ENCODE measurements at places on chromosomes 4 and X.

- DNase-seq = no peak
These were observed 540.2 kb upstream of the TENM3 start for GRCh38 chr4:181702864-181703495.

- no peak for DNase-seq
These were observed 298.1 kb upstream of the SLC7A11 start for GRCh38 chr4:138540056-138540800.

DNA sequence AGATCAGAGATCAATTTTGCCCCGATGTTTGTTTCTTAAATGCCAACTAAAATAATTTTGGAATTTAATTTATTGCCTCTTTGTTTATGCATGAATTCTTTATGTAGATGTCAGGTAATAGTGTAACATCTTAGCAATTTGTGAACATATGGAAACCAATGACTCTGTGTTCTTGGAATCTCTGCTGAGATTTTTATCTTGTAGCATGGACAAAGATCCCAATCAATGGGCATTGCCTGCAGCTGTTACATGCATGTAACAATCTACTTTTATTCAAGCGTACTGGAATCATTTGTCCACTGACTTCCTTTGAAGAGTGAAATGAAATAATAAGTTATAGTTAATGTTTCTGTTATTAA, 61.6 kb upstream of the ARSJ start:
- no peak for DNase-seq

DNA sequence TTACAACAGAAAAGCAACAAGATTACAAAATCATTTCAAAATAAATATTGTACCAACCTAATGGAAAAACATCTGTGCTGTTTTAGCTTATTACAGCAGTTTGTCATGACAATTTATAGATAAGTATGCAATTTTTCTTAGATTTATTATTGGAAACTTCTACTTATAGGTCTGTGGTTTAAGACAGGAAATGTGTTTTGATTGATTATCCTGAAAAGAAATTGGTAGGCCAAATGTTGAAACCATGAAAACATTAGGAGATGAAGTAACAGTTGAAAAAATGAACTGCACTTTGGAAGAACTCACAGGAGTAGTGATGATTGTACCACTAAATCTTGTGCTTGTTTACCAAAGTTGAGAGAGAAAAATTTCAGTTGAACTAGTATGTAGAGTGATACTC, 162.2 kb upstream of the GIMD1 start:
- DNase-seq = no peak

DNA sequence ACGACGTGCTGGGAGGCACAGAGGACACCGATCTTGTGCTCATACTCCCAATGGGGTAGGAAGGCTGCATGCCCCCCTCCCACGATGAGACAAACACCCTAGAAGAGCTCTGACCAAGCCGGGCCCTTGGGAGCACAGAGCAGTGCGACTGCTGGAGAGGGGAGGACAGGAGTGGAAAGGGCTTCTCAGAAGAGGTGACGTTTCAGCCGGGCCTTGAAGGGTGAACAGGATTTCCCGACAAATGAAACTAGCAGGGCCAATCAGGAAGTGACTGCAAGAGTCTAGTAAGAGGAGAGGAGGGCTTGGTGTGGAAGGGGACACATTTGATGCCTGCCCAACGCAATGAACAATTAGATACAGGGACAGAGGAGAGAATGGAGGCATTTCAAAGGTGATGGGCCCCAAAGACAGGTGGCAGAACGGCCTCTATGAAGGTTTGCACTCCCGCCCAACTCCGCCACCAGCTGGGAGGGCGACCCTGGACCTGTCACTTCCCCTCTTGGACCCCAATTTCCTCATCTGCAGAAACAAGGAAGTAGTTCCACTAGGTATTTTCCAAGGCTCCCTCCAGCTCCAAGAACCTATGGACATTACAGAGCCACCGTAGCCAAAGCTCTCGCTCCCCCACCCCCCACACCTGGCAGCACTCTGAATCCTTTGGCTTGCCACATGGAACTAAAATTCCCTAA, 3.9 kb downstream of the HCFC1 start:
- no peak for DNase-seq

DNA sequence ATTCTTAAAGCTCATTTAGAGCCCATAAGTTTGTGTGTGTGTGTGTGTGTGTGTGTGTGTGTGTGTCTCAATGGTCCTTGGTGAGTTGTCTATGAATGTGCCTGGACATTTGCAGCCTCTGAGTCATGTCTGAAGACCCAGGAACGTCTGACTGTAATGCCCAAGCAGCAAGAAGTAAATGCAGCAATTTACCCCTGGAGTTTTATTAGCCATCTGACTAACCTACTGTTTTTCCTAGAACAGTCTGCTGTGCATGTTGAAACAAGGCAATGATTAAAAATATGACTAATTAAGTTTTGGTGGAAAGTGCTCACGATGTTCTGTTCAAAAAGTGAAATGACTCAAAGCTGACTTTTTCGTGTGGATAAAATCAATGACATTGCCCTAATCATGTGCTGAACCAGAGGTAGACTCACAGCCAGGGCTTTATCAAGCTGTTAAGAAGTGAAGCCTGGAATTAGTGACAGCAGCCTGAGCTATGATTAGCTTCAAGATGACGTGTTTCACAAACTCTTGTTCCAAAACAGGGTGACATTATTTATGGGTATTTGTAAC, 201.6 kb downstream of the CPE start:
- no peak for DNase-seq

DNA sequence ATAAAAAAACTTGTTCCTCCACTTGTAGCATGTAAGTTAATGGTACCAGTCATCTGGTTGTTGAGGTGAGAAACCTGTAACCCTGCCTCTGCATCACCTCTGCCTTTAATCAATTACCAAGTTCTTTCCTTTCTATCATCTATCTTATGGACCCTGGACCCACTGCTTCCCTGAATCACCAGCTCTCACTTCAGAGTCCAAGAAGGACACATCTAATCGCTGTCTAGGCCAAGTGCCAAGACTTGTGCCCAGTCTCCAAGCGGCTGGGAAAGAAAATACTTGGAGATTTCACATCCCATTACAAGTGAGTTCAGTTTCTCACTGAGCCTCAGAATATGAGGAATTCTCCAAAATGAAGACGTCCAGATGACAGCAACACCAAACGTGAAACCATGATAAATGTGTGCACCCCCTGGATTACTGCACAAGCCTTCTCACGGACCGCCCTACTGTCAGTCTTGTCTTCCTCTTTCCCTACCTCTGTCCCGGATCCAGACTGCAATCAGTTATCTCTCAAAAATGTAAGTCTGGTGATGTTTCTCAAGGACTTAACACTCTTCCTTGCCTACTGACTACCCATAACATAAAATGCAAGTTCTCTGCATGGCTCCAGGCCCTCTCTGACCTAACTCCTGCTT, 10.4 kb downstream of the PALLD start:
- DNase-seq = no peak

DNA sequence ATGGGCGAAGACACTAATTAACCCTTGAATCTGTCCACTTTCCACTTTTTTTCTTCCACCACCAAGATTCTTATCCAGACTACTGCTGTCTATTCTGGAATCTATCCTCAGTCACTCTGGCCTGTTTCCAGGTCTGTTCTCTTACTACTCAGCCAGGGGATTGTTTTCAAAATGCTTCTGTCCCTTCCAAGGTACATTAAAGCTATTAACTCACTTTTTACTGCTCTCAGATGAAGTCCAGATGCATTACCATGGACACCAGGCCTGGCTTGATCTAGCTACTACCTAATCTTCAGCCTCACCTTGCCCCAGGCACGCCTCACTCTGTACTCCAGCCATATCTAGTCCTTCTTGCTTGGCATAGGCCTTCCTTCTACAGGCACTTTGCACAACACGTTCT, 66.4 kb downstream of the GALNT7 start:
- DNase-seq = no peak

DNA sequence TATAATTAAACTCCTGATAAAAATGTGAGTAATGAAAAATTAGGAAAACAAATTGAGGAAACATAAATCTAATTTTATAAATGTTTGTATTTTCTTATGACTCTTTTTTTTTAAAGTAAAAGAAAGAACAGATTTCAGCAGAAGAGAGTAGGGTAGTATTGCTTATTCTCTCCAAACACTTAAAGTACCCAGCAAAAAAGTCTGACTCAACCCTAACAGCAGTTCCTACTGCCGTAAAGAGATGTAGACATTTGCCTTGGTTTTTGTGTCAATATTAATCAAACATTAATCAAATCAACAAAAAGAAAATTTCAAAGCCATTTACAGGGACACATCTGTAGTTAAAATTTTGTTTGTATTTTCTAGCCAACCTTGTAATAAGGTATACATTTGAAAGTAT, 508.4 kb downstream of the IL15 start:
- DNase-seq = no peak

DNA sequence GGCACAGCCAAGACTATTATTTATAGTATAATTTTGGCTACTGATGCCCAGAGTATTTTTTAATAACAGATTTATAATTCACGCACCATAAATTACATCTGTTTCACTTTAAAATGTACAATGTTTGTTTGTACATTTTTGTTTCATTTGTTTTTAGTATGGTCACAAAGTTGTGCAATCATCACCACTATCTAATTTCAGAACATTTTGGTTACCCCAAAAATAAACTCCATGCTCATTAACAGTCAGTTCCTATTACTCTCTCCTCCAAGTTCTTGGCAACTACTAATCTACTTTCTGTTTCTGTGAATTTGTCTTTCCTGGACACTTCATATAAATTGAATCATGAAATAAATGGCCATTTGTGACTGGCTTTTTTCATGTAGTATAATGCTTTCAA, 176.7 kb downstream of the SH3BGRL start:
- no peak for DNase-seq

GRCh38 chr4:86498863-86499166, 95.3 kb upstream of the PTPN13 start:
- no peak for DNase-seq

GRCh38 chr4:164902608-164903007, 25.6 kb downstream of the APELA start:
- DNase-seq = no peak

DNA sequence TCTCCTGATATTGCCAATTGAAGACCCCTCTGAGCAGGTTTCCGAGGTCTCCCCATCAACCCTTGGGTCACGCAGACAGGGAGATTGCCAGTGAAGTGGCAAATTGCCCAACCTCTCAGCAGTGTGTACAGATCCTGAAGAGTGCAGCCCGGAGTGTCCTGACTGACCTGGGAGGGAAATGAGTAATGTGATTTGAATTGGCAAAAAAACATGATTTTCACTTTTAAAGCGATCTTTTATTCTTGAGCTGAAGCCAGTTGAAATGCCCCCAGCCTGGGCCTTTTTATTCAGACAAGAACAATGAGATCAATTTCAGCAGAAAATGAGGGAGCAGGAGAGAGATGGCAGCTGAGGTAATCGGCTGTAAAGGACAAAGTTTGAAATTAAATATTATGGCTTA, 401.8 kb downstream of the RAPGEF2 start:
- DNase-seq = no peak

- no peak for DNase-seq
These were observed 78.2 kb upstream of the TET2 start for GRCh38 chr4:105068516-105068915.

- peak; percentile 50 for DNase-seq
These were observed 276.5 kb upstream of the AGTR2 start for GRCh38 chrX:115894087-115894486.

- no peak for DNase-seq
These were observed 44.4 kb upstream of the LGI2 start for GRCh38 chr4:25075129-25075528.

DNA sequence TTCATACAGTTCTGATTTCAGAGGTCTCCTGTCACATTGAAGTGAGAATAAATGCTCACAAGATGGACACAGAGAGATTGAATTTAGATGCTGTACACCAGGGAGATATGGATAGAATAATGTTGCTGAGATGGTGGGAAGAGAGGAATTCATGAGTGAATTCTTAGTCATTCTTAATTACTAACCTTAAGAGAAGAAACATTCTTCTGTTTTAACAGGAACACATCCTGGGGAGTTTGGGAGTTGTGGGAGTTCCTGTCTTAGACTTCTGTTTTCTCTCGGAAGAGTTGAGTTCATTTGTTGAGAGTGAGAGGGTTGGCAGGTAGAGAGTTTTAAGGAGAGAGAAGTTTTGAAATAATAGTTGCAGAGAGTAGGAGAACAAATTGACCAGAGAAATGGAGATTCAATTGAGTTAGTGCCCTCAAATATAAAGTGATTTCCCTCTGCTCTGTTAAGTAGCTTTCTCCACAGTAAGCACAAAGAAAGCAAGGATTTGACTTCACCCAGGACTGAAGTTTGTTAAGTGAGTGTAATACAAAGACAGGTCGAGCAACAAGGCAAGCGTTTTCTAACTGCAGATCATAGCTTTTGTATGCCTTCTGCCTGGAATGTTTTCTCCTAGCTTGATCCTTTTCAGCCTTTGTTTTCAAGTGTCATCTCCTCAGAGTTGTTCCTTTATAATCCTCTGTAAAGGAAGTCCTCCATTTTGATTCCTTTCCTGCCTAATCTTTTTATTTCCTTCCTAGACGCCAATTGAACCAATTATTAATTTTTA, 205.9 kb downstream of the RAPGEF2 start:
- no peak for DNase-seq

- no peak for DNase-seq
These were observed 31.2 kb downstream of the USP38 start for GRCh38 chr4:143215873-143216272.

- no peak for DNase-seq
These were observed 167.3 kb upstream of the SH3RF1 start for GRCh38 chr4:169438057-169438480.

DNA sequence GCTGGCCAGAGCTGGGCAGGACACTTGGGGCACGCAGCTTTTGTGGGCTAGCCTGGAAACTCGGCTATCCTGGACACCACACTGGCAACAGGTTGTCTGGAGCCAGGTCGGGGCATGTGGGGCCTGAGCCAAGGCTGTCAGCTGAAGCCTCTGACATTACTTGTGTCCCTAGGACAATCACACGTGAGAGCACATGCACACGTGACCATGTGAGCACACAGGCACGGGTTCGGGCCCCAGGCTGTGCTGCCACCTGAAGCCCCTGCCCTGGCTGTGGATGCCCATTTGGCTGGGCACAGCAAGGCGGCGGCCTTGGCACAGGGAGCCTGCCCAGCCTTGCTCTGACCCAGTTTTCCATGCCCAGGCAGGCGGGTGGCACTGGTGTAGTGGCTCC, 8.7 kb upstream of the FGFR3 start:
- DNase-seq = no peak

DNA sequence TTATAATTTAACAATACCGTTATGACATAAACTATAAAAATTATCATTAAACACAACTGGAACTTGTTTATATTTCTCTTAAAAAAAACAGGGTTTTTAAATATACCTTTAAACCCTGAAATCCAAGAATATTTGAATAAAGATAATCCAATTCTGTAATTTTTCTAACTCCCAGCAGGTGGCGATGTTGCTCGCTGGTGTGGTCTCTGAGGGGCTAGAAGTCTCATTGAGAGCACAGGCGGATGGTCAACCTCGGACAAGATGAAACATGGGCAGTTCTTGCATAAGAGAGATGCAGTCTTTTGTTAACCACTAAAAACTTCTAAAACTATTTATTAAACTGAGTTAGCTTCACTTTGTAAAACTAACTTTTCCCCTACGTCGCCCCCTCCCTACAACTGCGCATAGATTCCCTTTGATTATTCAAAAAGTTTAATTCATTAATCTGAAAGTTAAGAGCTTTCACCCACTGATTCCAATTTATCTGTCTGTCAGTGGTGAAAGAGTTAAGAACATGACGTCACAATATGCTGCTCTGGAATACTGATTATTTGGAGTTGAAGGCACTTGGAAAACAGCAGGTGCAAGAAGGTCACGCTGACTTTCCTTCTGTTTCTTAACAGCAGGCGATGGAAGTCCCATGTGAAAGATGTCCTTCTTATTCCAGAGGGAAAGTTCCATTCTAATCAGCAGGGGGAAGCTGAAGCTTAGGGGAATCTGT, 29.5 kb downstream of the DMP1 start:
- DNase-seq = peak; percentile 66

Data from NAMALWA (cell line).